Stimulated activated CD8-positive, alpha-beta memory T cell treated with anti-CD3 and anti-CD28 coated beads, Interleukin-12 subunit alpha, Interleukin-12 subunit beta, amount 100 ng/mL, for 1 hour (primary cell): ENCODE measurements at places on chromosomes 12 and 14.

GRCh38 chr12:18432206-18432605 is 170.9 kb downstream of the PIK3C2G start:
- DNase-seq, result no peak

- DNase-seq, result no peak
Measured at GRCh38 chr12:78556651-78557050, 307.9 kb upstream of the SYT1 start.

GRCh38 chr14:87934185-87934584 is 58.8 kb downstream of the GALC start:
- no peak for DNase-seq

- DNase-seq, result no peak
Measured at GRCh38 chr12:32298917-32299316, 100.4 kb upstream of the FGD4 start.

DNA sequence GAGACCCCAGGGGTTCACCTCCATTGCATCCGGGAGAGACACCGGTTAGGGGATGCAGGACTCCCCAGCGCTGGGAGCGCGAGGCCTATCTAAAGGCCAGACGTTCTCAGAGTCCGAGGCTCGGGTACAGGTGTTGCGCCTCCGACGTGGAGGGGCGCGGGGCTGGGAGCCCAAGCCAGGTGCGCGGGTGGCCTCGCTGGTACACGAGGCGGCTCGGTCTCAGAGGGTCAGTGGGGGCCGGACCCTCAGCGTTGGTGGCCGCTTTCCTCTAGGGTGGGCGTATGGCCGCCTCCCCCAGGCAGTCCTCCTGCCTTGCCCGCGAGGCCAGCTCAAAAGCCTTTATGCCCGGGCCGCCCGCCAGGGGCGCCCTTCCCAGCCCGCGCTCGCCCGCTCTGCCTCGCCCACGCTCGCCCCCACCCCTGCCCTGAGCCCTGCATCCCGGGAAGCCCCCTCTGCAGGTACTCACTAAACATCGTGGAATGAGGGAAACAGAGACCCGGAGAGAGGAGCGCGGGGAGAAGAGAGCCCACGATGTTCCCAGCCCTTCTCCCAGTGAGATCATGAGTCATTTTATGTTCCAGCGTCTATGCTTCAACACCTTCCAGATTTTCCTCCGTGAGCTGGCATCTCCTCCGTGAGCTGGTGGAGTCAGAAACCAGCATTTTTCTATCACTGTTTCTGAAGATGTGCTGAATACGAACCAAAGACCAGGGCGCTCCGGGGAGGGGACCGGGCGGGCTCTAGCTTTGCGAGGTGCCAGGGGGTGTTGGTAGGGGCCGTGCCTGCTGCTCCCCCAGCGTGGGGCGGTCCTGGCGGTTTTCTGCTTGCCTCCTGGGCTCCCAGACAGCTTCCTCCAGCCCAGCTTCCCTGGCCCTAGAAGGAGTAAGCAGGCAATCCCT is 73.8 kb downstream of the DIO3 start:
- DNase-seq, result no peak

GRCh38 chr14:101192661-101193000 is 289.1 kb upstream of the RTL1 start:
- DNase-seq, result no peak

DNA sequence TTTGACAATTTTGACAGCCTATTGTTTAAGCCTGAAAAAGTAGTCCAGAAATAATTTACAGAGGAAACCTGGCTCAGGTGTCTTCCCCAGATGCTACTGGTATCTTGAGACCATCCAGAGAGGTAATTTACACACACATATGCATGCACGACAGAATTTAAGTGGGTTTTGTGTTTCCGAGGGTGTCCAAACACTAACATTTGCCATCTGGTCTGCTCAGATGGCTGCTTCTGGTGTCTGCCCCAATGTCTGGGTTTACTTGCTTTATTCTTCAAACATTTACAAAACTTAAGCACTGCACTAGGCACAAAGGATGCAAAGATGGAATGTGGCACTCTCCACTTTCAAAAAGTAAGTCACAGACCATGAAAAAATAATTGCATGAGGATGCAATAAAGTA is 226.6 kb upstream of the EGLN3 start:
- DNase-seq, result no peak

GRCh38 chr12:107091989-107092641 is 1.2 kb downstream of the CRY1 start:
- DNase-seq, result no peak

GRCh38 chr14:65330416-65330815 is 82.1 kb upstream of the FUT8 start:
- no peak for DNase-seq

- DNase-seq, result no peak
Measured at GRCh38 chr14:85079842-85080730, 449.9 kb upstream of the FLRT2 start.

DNA sequence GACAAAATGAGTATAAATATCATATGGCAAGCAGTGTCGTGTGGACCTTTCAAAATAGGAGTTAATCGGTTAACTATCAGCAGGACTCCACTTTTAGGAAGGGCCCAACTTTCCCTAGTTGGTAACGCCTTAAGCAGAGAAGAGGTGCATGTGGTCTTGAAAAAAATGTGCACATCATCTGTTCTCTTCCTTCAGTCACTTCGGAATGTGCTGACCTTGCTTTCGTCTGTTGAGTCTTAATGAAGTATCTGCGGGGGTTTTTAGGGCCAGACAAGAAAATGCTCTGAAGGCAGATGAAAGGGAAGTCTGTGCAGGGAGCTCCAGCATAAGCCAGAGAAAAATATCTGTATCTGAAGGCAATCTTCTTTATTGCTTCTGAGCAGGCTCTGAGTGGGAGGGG is 185.2 kb downstream of the AEBP2 start:
- DNase-seq, result no peak

GRCh38 chr12:6788972-6789924 is at the start of gene CD4:
Gene CD4 (plus strand): TSS chr12:6789528. CDS start chr12:6800139, 10,611 bp downstream.
- DNase-seq, result no peak

DNA sequence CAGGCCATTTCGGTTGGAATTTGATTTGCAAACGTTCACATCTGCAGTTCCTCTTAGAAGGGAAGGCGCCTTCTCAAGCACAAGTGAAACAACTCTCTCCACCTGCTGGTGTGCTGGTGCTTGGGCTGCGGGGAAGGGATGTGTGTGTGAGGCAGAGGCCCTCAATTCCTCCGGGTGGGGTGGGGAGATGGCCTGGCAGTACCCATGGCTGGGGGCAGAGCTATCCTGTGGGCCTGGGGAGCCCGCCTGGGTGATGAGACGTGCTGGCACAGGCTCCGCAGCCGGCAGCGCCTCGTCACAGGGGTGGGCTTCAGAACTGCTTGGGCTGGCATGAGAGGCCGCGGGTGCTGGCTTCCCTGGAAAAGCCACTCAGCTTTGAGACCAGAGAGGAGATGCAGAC is 28.9 kb upstream of the TDRD9 start:
- no peak for DNase-seq

GRCh38 chr14:73462048-73462715 is 3.8 kb upstream of the NUMB start:
- no peak for DNase-seq

- no peak for DNase-seq
Measured at GRCh38 chr14:92956961-92957360, 34.0 kb downstream of the CHGA start.

DNA sequence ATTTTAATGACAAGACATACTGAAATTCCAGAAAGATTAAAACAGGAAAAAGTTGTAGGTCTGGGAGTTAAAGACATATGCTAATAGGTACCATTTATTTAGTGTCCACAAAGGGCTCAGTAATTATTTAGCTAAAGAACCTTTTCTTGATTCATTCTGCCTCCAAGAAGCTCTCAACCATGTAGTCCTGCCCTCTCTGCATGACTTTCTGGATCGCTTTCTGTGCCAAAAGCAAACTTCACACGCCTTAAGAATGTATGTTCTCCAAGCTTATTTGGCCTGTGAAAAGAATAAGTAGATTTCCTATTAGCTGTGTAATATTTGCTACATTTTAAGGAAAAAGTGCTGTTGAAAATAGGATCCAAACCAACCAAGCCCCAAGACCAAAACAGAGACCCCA is 291.7 kb downstream of the C12orf75 start:
- no peak for DNase-seq

GRCh38 chr12:30782316-30783173 is 27.8 kb upstream of the CAPRIN2 start:
- no peak for DNase-seq

DNA sequence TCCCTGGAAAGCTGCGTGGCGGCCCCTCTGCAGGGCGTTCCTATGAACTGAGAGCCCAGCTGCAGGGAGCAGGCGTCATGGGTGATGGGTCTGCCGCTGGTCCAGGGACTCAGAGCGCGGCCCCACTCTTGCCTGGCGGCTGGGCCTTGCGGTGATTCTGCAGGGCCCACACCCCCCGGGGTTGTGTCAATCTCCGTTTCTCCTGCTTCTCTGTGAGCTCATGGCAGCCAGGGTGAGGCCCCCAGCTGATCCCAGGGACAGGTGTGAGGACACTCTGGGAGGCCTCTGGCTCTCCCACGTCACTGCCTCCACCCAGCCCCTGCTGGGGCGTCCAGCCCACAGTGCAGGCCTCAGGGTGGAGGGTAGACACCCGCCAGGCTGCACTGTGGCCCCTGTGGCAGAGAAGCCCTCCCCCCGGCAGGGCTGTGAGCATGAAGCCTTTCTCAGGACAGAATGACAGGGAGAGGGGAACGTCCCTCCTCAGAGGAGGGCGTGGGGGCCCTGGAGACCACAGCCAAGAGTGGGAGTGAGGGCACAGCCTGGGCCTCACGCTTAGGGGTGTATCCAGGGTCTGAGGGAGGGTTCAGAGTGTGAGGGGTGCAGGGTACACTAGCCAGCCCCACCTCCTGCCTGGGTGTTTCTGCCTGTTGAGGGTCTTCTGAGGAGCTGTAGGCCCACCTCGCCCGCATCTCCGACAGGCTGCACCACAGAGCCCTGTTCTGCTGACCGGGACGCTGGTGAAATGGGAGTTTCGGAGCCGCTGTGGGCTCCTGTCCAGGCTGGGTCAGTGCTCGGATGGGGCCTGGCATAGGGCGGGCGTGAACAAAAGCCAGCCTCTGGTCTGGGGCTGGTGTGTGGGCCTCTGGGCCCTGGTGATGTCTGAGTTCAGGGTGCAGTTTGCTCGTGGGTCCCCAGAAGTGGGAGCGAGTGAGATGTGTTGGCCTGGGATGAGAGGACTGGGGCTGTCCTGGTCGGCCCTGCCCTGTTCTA is 26.7 kb upstream of the CRIP2 start:
- no peak for DNase-seq

- no peak for DNase-seq
Measured at GRCh38 chr12:108234158-108234557, 105.0 kb downstream of the CMKLR1 start.

DNA sequence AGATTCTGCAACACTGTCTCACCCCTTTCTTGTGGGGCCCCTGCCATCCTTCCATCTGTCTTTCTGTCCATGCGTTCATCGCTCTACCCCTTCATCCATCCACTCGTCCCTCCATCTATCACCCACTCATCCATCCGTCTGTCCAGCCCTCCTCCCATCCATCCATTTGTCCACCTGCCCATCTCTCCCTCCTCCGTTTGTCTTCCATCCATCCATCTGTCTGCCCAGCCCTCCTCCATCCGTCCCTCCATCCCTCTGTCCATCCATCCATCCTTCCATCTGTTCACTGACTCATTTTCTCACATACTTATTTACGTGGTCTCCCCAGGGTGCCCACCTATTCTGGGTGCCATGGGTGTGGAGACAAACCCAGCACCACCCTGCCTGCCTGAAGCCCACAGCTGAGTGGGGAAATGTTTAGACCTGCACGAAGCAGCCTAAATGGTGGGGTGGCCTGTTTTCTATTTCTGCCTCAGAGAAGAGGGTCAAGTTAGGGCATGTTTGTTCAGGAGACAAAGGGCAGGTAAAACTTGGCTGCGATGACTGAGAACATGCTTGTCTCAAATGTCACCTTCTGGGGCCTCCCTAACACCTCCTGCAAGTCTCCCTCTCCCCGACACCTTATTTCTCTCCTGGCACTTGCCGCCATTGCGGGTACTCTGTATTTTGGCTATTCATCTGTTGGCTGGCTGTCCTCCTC is 2.8 kb upstream of the SLC25A47 start:
- no peak for DNase-seq

DNA sequence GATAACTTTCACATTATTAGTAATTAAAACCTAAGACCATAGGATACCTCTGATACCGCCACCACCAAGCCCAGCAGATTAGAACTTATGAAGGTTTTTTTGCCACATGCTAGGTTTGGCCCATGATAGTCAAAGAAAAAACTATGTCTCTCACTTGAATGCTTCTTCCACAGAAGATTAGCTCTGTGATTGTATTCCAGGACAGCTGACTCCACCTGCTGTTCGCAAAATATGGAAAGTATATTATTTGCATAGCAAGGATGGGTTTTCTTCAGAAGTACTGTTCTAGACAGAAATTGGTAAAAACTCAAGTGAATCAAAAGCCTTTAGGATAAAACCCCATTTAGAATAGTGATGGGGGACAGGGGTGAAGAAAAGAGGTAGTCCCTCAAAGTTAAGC is 42.2 kb downstream of the PPFIBP1 start:
- DNase-seq, result no peak

- DNase-seq, result no peak
Measured at GRCh38 chr12:77891518-77892147, 60.9 kb downstream of the NAV3 start.

DNA sequence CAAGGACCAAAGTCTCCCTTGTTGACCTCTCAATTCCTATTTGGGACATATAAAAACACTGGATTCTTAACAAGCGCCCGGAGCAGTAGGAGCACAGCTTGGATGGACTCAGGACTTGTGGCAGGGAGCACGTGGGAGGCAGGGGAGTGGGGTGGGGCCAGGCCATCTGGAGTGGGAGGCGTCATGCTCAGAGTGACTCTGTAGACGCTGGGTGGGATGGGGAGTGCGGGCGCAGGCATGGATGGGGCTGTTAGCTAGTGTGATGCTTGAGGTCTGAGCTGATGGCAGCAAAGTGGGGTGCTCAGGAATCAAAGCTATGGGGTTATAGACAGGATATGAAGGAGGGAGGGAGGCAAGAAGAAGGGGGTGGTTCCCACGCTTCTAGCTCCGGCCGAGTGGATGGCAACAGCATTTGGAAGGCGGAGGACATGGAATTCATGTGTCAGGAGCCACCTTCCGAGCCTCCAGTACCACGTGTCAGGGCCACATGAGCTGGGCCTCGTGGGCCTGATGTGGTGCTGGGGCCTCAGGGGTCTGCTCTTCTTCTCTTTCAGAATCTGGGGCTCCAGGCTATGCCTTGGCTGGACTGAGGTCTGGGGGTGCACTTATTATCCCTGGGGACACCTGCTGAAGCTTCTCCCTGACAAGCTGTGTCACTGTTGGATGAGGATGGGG is 26.2 kb downstream of the MEG3 start:
- no peak for DNase-seq

- DNase-seq, result no peak
Measured at GRCh38 chr14:60275932-60276331, 26.9 kb downstream of the PPM1A start.
